ENCODE measurements at places on chromosomes 2 and 18. TPM values are rescaled to one million over a fixed set of nuclear protein-coding genes. Genes with fewer than 3 reads are reported as not detected.

LRATD1 gene
- total RNA-seq, result not detected

TRPM8 gene
- not detected for total RNA-seq

CPO gene
- 0.21 TPM for total RNA-seq

SP3 gene
- total RNA-seq, result 106 TPM

EMILIN1 gene
- 1.0 TPM for total RNA-seq

MOGAT1 gene
- total RNA-seq, result not detected

DNA sequence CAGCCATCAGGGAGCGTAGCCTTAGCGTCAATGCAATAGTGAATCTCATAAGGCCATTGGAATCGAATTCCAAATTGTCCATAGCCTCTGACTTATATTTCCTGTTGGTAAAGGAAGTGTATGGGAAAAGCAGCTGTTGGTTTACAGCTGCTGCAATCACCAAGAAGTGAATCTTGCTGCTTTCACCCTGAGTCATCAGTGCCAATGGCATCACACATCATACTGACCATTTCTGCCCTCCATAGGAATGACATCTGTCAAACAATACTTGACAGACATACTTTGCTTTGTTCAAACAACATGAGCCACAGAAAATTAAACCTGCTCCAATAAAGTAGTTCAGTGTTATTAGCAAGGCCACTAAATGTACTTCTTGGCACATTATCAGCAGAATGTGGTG lies 111.2 kb upstream of the KLHL29 start:
- peaks cover 16% of the 10 kb centered on the region for H3K27me3 ChIP-seq
- H3K4me1 ChIP-seq, result no peaks in the 10 kb centered on the region
- H3K36me3 ChIP-seq, result no peaks in the 10 kb centered on the region
- no peak overlapping the region for H3K4me3 ChIP-seq

DNA sequence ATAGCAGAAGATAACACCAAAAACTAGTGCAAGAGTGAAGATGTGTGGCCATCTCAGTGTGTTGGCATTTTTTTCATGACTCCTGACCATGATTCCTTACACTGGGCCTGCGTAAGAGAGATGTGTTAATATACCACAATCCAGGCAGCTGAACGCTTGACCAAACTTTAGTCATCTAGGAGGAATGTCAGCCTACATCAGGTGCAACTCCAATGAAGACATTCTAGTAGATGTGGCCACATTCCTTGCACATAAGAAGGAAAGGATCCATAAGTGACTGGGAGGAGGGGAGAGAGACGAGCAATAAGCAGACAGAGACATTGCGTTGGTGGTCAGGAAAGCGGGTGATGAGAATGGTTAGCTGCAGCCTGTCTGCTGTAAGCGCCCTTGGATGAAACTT lies 42.6 kb downstream of the CYRIA start:
- no peak overlapping the region for H3K4me3 ChIP-seq
- peaks cover 3% of the 10 kb centered on the region for H3K36me3 ChIP-seq
- no peak for DNase-seq
- H3K27me3 ChIP-seq, result no peaks in the 10 kb centered on the region
- no peak overlapping the region for H3K27ac ChIP-seq
- peaks cover 58% of the 10 kb centered on the region for H3K4me1 ChIP-seq

DNA sequence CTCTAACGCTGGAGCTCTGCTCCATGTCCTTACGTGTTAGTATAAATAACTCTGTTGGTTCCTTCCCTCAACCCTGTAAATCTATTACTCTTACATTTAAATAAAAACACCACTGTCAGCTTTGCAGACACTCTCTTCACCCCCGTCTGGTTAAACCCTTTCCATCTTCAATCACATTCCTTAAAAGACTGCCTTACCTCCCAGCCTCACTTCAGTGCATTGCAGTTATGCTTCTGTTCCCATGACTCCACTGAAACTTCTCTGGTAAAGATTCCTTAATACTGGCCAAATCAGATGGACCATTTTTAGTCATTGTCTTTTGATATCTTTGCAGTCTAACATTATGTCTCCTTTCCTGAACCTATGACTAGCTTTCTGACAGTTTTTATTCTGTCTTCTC lies 61.7 kb downstream of the EML4 start:
- H3K27me3 ChIP-seq, result no peaks in the 10 kb centered on the region
- H3K4me1 ChIP-seq, result peaks cover 63% of the 10 kb centered on the region
- no peak for DNase-seq
- no peak overlapping the region for H3K27ac ChIP-seq

DNA sequence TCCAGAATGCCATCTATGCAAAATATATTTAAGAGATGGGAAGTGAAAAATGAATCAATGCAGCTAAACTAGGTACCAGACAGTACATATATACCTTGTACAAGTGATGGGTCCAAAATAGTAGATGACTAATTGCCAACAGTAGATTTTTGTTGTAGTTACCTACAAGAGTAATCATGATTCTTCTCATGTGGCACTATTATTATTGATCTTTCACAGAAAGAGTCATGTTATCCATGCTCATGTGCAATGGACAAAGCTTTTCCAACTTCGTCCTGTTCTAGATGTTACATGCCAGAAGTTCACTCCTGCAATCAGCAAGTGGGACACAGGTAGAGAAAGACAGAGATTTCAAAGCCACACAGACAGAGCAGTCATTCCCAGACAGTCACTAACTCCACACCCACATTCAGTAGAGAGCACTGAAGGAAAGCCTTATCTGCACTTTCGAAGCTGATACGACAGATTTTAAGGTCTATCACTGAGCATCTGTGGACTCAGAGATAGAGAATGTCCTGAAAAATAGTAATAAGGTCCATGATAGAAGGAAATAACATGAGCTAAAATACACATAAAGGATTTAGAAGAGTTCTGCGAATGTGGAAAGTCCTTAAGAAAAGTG lies 101.6 kb upstream of the ITPRID2 start:
- no peak for DNase-seq
- H3K36me3 ChIP-seq, result peaks cover 2% of the 10 kb centered on the region
- peaks cover 38% of the 10 kb centered on the region for H3K4me1 ChIP-seq
- no peak overlapping the region for H3K27ac ChIP-seq

DNA sequence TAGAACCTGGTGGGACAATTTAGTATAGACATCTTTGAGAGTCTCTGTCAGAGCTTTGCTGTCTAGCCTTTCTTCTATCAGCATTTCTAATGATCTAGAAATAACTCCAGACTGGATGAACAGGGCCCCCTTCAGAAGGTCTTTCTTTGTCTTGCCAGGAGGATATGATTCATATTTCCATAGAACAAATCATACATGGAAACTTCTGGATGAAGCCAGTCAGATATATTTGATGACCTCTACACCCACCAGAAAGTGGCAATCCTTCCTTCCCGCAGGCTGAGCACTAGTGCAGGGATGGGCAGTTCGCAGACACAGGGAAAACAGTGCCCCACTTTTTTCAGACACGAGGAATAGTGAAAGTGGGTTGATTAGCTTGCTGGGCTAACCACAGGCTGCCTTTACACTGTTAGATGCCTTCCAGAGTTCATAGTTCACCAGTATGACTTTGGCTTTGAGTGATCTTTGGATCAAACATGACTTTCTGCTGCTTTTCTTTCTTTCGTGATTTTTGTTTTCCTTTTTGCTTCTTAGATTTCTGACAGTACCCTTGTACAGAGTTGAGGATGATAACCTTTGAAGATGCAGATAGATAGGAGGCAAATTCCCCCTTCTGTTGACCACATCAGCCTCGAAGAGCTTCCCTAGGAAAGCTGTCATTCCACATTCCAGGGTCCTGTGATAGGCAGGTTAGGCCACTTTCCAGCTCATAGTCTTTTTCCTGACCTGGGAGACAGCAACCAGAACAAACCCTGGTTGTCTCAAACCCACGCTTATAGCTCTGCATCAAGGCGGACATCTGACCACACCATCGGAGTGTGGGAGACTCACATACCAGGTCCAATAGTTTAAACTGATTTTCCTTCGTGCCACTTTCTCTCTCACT lies 237.0 kb downstream of the ZNF407 start:
- no peak overlapping the region for H3K4me3 ChIP-seq
- H3K36me3 ChIP-seq, result peaks cover 2% of the 10 kb centered on the region
- H3K27me3 ChIP-seq, result no peaks in the 10 kb centered on the region
- DNase-seq, result no peak

DNA sequence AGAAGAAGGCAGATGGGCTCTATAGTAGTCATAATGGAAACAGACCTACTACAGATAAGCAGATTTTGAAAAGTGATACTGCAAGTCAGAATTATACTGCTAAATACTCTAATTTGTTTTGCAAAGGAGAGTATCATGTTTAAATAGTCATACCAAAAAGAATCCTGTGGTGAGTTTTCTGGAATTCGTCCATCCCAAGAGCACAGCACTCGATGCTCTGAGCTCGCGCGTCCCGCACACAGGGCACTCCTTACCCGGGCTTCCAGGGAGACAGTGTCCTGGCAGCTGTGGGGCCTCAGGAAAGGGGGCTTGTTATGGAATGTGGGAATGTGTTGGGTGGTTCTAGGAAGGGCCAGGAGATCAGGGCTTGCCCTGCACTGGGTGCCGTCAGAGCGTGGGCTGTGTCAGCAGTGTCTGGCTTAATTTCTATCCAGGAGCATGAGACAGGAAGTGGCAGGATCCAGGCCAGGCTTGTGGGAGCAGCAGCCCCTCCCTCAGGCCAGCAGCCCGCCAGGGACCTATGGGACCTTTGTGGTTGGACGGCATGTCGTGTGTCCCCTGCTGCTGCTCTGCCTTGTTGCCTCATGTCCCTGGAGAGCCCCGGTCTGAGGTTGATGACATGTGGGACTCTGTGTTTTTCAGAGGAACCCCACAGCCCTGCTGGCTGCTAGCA lies 193.2 kb upstream of the TPO start:
- H3K36me3 ChIP-seq, result peaks cover under 1% of the 10 kb centered on the region
- no peaks in the 10 kb centered on the region for H3K27me3 ChIP-seq
- DNase-seq, result no peak
- H3K4me3 ChIP-seq, result no peak overlapping the region

- no peak overlapping the region for H3K27ac ChIP-seq
- no peak overlapping the region for H3K4me3 ChIP-seq
- no peaks in the 10 kb centered on the region for H3K27me3 ChIP-seq
Measured at GRCh38 chr2:213451542-213452239, 167.4 kb downstream of the SPAG16 start.

DNA sequence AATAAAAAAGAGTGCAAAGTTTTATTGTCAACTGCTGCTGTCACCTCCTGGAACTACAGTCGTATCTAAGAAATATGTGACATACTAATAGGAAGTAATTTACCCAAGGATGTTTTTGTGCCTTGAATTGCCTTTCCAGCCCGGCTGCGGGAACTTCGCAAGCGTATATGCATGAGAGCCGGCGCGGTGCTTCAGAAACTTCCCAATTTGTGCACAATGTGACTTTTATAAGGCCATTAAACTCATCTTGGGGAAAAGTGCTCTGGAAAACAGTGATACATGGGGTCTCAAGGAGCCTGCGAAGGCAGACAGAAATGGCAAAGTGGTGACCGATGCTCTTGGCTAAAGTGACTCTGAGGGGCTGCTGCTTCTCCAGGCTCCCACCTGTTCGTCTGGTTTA lies 41.7 kb upstream of the CELF4 start:
- no peaks in the 10 kb centered on the region for H3K4me1 ChIP-seq
- no peak overlapping the region for H3K4me3 ChIP-seq
- no peak for DNase-seq
- H3K27me3 ChIP-seq, result no peaks in the 10 kb centered on the region

DNA sequence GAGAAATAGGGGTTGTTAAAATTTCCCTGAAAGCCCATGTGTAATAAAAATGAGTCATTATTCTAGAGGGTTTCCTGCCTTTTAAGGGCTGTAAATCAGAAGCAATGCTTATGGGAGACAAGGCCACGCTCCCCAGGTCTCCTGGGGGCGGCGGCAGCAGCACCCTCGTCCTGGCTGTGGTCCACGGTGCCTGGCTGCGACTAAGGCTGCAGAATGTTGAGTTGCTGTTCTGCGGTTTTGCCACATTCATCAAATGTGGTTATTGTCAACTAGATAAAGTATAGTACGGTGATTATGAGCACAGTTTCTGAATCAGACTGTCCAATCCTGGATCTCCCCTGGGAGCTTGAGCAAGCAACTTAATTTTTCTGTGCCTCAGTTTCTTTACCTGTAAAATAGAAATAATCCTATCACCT lies 11.9 kb upstream of the AGFG1 start:
- DNase-seq, result peak; percentile 80
- H3K36me3 ChIP-seq, result no peaks in the 10 kb centered on the region
- peak overlapping the region; percentile 94 for H3K27ac ChIP-seq
- peak overlapping the region; percentile 89 for H3K4me3 ChIP-seq
- H3K4me1 ChIP-seq, result peaks cover 96% of the 10 kb centered on the region

DNA sequence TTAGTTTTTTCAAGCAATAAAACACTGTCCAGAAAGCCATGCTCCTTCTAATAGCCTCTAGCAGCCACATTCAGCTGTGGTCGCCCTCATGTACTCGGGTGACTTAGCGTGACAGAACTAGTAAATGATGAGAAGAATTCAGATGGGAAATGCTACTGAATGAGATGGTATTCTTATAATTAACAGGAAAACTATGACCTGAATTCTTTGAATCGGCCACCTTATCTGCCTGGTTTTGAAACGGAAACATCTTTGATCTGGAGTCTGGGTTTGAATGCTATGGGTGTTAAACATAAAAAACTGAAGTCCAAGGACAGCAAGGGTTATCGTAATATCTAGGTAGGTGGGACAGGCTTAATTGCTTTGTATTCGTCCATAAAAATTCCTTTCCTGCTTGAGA lies 138.8 kb upstream of the DNMT3A start:
- H3K4me1 ChIP-seq, result peaks cover 6% of the 10 kb centered on the region
- DNase-seq, result no peak
- no peaks in the 10 kb centered on the region for H3K27me3 ChIP-seq
- peak overlapping the region; percentile 76 for H3K27ac ChIP-seq
- H3K4me3 ChIP-seq, result peak overlapping the region; percentile 24

- no peak for DNase-seq
- H3K4me3 ChIP-seq, result no peak overlapping the region
- peaks cover 7% of the 10 kb centered on the region for H3K27me3 ChIP-seq
- no peak overlapping the region for H3K27ac ChIP-seq
Measured at GRCh38 chr2:119460076-119460475, 28.4 kb downstream of the TMEM37 start.

DNA sequence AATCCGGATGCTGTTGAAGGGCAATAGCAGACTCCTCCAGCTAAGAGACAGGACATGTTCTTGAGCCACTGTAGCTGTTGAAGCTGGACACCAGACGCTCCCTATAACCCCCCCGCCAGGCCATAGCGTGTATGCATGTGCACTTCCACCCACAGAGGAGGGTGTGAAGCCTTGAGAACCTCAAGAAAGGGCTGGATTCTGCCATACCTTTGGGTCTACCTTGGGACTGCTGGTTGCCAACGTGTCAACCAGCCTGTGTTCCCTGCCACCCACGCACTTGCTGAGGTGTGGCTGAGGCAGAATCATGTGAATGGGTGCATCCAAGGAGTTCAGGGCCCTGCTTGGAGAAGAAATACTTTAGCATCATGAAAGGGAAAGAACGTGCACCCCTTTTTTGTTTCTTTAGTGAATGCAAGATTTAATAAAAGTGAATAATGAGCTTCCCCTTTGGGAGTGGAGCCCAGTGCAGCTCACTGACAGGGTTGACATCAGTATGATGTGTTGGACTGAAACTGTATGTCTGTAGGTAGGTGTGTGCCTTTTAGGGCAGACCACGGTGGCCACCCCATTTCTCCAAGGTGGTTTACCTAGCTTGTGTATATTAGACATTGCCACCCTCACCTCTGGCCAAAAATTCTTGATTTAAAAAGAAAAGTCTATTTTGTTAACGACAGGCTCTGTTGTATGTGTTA lies 198.3 kb downstream of the MGAT5 start:
- H3K36me3 ChIP-seq, result no peaks in the 10 kb centered on the region
- no peaks in the 10 kb centered on the region for H3K4me1 ChIP-seq
- no peak overlapping the region for H3K4me3 ChIP-seq
- H3K27me3 ChIP-seq, result no peaks in the 10 kb centered on the region
- H3K27ac ChIP-seq, result no peak overlapping the region
- DNase-seq, result no peak
